ENCODE measurements at places on chromosomes 3 and 15.

GRCh38 chr15:96331144-96331944 is 844 bp downstream of the NR2F2 start:
- DNase-seq: no peak

- no peak for DNase-seq
Measured at GRCh38 chr3:140189976-140190375, 255.0 kb downstream of the CLSTN2 start.

GRCh38 chr15:63234451-63234870 is 42.9 kb upstream of the APH1B start:
- no peak for DNase-seq

GRCh38 chr15:26698555-26698954 is 74.3 kb downstream of the GABRB3 start:
- DNase-seq: no peak

- DNase-seq: no peak
Measured at GRCh38 chr3:69249001-69249400, 126.6 kb upstream of the LMOD3 start.

- DNase-seq: no peak
Measured at GRCh38 chr3:29972320-29972993, 633.9 kb upstream of the TGFBR2 start.

DNA sequence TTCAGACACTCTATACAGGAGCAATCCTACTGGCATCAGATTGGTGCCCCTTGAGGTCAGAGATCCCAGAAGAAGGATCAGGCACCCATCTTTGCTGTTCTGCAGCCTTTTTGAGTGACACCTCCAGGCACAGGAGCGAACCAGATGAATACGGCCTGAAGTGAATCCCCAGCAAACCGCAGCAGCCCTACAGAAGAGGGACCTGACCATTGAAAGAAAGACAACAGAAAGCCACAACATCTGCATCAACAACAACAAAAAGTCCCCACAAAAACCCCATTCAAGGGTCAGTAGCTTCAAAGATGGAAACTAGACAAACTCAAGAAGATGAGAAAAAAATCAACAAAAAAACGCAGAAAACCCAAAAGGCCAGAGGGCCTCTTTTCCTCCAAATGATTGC is 130.4 kb downstream of the PPM1L start:
- DNase-seq: no peak

DNA sequence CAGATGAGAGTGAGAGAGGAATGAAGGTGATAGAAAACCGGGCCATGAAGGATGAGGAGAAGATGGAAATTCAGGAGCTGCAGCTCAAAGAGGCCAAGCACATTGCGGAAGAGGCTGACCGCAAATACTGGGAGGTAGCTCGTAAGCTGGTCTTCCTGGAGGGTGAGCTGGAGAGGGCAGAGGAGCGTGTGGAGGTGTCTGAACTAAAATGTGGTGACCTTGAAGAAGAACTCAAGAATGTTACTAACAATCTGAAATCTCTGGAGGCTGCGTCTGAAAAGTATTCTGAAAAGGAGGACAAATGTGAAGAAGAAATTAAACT is 88.9 kb downstream of the EOMES start:
- DNase-seq: no peak

DNA sequence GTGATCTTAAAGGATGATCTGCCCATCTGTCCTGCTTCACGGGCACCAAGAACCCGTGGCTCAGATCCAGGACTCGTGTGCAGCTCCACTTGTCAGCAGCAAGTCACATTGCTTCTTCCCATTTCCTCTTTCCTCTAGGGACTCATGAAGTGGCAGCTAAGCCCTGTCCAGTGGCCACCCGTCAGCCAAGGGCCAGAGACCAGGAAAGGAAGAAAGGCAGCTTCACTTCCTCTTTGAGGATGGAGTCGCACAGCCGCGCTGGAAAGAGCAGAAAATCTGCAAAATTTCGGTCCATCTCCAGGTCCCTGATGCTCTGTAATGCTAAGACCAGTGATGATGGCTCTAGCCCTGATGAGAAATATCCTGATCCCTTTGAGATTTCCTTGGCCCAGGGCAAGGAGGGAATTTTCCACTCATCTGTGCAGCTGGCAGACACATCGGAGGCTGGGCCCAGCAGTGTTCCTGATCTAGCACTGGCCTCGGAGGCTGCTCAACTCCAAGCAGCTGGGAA is 28.5 kb downstream of the IL16 start:
- no peak for DNase-seq

DNA sequence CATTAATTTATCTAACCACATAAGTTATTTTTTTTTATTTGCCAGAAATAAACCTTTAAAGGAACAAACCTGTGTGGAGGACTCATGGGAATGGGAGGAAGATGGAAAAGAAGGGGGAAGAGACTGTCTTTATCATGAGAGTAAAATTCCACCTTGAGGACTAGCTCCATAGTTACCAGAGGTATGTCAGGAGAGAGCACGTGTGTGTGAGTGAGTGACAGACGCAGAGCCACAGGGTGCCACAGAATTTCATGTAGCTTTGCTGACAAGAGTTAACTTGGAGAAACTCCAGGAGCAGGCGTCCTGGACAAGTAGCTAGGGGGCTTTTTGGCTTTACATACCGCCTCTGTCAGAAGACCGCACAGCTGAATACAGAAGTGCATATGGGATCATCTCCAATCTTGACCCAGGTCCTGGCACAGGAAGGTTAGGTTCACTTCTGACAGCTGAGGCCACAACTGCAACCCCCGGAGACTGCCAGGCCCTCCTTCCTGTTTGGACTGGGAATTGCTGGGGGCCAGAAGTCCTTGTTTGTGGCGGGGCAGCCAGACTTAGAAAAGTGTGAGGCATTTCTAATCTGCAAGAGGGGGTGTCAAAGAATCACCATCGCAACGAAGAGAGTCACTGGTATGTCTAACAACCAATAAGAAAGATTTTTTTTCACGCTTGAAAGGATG is 197.8 kb upstream of the TPM1 start:
- no peak for DNase-seq

DNA sequence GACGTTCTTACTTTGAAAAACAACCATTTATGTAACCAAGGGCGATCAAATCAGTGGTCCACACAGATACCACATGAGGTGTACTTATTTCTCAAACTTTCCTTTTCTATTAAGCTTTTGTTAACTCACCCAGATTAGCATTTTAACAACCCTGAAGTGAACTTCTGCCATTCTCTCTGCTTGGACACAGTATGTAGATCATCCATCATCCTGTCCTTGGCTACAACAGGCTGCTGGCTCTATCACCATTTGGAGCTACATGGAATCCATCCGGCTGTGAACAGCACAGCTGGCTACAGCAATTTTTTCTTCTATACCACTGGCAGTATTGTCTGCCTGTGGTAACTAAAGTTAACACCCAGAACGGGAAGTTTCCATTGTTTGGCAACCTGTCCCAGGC is 4.4 kb downstream of the SEMA6D start:
- no peak for DNase-seq

Measured in stimulated activated CD4-positive, alpha-beta T cell treated with anti-CD3 and anti-CD28 coated beads, Interleukin-1b, Interleukin-23, amount 100 ng/mL, for 1 hour (primary cell).